ENCODE measurements at places on chromosomes 5 and 9.

- no peaks in the 10 kb centered on the region for H3K27me3 ChIP-seq
- H3K4me3 ChIP-seq = no peak overlapping the region
- no peak for DNase-seq
- H3K4me1 ChIP-seq = peaks cover 2% of the 10 kb centered on the region
Measured at GRCh38 chr9:120391691-120392090, 188.3 kb downstream of the CDK5RAP2 start.

- H3K36me3 ChIP-seq = no peaks in the 10 kb centered on the region
- H3K27ac ChIP-seq = no peak overlapping the region
- no peaks in the 10 kb centered on the region for H3K27me3 ChIP-seq
Measured at GRCh38 chr5:65663804-65664521, 39.1 kb downstream of the SHLD3 start.

DNA sequence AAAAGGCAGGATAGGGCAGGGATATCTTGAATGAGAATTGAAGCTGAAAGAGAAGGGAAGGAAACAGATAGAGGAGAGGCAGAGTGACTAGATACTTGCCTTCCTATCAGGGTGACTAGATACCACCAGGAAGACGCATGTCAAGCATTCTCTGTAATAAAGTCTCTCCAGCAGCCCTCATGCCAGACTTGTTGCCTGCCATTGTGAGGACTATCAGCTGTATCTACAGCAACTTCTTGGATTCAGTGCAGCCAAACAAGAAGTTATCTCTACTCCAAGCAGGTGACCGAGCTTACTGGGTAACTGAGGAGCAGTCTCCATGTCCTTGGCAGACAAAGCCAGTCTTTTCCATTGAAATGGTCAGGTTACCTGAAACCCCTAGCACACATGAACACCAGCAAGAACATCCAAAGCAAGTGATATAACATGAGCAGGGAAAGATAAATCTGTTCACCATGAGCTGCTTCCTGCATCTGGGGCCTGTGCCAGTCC lies 9.3 kb downstream of the SH3RF2 start:
- no peak overlapping the region for H3K27ac ChIP-seq
- H3K36me3 ChIP-seq = no peaks in the 10 kb centered on the region
- H3K4me3 ChIP-seq = no peak overlapping the region
- no peaks in the 10 kb centered on the region for H3K27me3 ChIP-seq
- H3K4me1 ChIP-seq = no peaks in the 10 kb centered on the region

GRCh38 chr9:3847377-3847776 lies 321.6 kb upstream of the RFX3 start:
- no peak overlapping the region for H3K27ac ChIP-seq
- H3K36me3 ChIP-seq = no peaks in the 10 kb centered on the region
- no peaks in the 10 kb centered on the region for H3K27me3 ChIP-seq
- H3K4me3 ChIP-seq = no peak overlapping the region
- DNase-seq = no peak

- no peaks in the 10 kb centered on the region for H3K27me3 ChIP-seq
- no peak for DNase-seq
- H3K36me3 ChIP-seq = no peaks in the 10 kb centered on the region
Measured at GRCh38 chr9:95592931-95593330, 76.2 kb upstream of the PTCH1 start.

- H3K27me3 ChIP-seq = no peaks in the 10 kb centered on the region
- no peaks in the 10 kb centered on the region for H3K36me3 ChIP-seq
- H3K4me3 ChIP-seq = no peak overlapping the region
- DNase-seq = no peak
Measured at GRCh38 chr5:106634375-106634774, 1036.4 kb downstream of the EFNA5 start.

DNA sequence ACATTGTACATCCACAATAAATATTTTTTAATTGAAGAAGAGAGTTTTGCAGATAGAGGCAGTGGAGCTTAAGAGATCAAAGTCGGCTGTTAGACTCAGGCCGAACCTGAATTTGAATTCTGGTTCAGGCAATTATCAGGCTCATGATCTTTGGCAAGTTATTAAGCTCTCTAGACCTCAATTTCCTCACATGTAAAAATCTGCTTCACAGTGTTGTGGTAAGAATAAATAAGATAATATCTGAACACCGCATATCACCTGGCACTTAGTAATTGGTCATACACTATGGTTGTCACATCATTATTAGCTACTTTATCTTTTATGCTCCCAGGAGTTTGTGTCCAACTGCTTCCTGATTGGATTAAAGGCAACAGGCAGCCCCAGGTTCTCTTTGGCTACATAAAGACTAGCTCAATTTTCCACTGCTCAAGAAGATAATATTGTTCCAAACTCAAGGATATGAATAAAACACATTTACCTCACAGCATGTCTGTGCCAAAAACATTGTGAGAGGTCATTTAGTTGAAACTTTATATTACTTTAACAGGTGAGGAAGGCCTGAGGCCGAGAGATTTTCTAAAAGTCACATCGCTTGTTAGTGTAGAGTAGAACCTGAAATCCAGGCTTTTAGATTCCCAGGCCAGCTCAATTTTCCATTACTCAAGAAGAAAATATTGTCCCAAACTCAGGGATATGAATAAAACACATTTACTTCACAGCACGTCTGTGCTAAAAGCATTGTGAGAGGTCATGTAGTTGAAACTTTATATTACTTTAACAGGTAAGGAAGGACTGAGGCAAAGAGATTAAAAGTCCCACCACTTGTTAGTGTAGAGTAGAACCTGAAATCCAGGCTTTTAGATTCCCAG lies 289.2 kb upstream of the PTGER4 start:
- no peak for DNase-seq
- peaks cover 3% of the 10 kb centered on the region for H3K4me1 ChIP-seq
- no peak overlapping the region for H3K4me3 ChIP-seq
- H3K27ac ChIP-seq = no peak overlapping the region

DNA sequence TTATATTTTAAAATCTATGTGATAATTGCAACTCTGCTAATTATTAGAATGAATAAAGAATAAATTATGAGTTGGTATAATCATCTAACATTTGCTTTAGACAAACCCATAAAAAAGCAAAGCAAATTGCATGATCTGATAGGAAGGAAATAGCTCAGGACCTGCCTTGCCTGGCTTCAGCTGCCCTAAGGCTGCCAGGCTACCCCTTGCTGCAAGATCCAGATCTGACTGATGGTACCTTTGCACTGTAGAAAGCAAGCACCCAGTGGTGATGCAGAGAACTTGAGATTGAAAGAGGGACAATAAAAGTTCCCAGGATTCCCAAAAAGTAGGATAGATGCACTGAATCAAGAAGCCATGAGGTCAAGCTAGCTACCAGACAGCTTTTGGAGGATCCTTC lies 100.9 kb upstream of the FSTL4 start:
- no peak for DNase-seq
- no peaks in the 10 kb centered on the region for H3K27me3 ChIP-seq
- no peaks in the 10 kb centered on the region for H3K36me3 ChIP-seq
- peaks cover 9% of the 10 kb centered on the region for H3K4me1 ChIP-seq

DNA sequence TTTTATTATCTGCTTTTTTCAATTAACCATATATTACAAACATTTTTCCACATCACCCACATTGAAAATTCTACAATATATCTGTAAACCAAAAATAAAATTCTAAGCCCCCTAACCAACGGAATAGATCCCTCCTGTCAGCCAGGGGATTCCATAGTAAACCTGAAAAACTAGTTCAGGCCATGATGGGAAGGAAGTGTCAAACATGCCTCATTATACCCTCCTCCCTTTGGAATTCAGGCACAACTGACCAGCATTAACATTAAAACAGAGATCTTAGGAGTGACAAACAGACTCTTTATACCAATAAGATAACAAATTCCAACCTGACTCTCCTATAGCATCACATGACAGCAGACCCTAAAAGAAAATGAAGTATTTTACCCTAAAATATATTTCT lies 113.7 kb upstream of the DMRT1 start:
- no peaks in the 10 kb centered on the region for H3K4me1 ChIP-seq
- no peak for DNase-seq
- H3K4me3 ChIP-seq = no peak overlapping the region
